ENCODE measurements at places on chromosomes 2 and 18.

GRCh38 chr2:126645211-126645618 lies 10.7 kb upstream of the GYPC start:
- DNase-seq, result no peak

GRCh38 chr18:9906481-9906880 lies 7.3 kb upstream of the VAPA start:
- DNase-seq, result no peak

- no peak for DNase-seq
Measured at GRCh38 chr2:224882291-224883171, 159.7 kb downstream of the DOCK10 start.

GRCh38 chr2:31016648-31017047 lies 121.6 kb downstream of the GALNT14 start:
- no peak for DNase-seq

DNA sequence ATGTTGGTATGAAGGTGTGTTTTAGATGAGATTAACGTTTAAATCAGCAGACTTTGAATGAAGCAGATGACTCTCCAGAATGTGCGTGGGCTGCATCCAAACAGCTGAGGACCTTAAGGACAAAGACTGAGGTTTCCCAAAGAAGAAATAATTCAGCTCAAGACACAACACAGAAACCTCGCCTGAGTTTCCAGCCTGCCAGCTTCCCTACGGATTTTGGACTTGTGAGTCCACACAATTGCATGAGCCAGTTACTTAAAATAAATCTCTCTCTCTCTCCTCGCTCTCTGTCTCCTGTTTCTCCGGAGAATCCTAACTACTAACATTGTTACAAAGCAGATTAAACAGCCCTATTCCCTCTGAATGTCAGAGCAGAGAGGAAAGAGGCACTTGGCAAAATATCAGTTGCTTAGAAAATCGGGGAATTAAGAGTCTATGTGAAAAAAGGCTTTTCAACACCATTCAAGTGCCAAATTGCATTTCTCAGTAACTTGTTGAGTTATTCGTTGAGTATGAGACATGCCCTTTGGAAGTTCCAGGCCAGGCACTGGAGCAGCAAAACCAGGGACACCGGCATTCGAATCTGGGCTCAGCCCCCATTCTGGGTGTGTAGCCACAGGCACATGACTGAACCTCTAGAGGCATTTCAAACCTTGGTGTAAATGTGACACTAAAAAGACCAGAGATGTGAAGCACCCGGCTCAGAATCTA lies 174.6 kb upstream of the PID1 start:
- no peak for DNase-seq

DNA sequence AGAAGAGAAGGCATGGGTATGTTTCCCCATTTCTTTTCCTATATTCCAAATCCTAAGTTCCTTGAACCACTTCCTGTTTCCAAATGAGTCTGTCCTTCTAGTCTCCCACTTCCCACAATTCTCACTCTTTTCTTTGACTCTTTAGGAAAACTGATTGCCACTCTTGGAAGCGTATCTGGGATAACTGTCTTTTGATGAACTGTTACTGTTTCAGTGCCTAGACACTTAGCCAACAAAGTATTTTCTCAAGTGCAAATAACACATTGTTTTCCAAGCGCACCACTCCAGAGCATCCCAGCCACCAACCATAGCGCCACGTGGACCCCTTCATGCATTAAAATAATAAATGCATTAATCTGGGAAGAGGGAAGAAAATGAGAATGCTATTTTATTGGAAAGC lies 342.8 kb downstream of the MTX2 start:
- no peak for DNase-seq

DNA sequence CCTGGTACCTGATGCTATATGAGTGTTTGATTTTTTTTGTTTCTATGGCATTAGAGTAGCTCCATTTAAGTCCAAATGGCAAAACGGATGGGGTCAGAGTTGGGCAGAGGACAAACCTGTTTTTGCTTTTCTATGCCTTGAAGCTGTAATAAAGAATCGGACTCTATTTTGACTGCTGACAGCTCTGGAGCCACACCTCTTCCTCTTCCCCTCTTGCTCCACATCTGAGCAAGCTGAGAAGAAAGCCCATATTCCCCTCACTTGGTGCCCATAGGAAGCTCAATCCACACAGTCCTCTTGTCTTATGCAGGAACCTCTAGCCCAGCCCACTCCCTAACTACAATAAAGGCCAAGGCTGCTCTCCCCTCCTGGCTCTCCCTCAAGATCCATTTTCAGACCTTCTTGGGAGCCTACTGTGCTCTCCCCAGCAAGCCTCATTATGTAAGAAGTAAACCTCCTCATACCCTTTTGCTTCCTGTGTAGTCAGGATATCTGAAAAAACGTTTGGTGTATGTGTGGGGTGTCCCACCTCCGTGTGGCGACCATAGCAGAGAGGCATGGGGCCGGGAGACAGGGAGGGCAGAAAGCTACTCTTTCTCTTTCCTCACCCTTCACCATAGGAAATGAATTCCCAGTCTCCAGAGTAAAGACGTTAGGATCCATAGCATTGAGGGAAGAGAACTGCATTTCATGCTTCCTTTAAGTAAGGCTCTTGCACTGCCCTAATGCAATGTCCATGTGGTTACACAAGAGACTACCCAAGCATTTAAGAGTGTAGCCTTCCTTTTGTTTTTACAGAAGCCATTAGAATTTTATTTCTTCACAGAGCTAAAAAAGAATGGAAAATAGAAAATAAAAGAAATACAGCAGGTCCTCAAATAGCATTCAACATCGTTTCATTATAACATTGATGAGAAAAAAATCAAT lies 41.9 kb upstream of the RAPGEF4 start:
- no peak for DNase-seq

Measured in SJCRH30 (cell line).